ENCODE measurements at places on chromosomes 12 and 14.

- DNase-seq = no peak
Observed at GRCh38 chr14:85178864-85179263, 351.1 kb upstream of the FLRT2 start.

DNA sequence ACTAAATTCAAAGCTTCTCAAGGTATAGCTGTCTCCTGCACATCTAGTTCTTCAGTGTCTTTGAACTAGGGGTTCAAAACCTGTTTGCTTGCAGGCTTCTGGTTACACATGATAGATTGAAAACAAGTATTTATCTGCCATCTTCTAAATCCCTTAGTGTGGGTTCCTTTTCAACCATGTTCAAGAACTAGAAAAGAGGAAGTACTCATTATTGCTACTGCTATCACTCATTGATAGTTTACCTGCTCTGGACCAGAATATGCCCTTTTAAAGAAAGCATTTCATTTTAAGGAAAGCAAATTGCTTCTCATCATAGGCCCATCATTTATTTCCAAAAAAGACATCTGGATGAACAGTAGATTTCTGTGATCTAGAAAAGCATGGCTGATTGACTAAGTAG lies 37.1 kb upstream of the VSX2 start:
- DNase-seq = no peak

DNA sequence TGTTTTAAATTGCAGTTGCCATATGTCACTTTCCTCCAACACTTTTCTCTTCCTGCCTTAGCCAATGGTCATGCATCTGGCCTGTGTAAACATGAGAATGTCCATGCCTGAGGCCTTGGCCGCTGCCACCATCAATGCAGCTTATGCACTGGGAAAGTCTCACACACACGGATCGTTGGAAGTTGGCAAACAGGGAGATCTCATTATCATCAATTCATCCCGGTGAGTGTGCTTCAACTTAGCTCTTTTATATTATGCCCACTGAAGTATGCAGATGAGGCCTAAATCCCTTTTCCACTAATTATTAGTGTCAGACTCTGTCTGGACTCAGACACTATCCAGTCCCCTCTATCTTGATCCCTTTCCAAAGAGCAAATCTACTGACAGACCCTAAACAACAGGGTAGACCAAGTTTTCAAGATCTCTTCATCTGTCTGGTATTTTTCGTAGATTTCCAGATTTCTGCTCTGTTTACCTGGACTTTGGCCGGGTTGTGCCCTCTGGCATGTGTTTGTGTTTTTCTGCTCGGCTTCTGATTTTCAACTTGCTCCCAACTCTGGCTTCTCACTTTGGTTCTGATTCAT lies 23.2 kb downstream of the AMDHD1 start:
- DNase-seq = no peak

DNA sequence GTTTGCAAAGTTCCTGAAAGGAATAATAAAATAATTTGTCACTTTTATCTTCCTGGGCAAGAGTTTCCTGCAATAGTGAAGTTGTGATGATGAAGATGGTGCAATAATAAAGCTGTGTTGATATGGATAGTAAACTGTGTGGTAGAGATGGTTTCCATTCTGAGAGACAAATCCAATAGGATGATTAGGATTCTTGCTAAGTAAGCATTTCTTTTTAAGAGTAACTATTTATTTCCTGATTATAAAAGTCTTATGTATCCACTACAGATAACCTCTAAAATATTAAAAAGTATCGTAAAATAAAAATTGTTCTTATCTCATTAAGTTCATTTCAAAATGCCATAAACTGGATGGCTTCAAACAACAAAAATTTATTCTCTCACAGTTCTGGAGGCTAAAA lies 28.7 kb downstream of the TSPAN11 start:
- no peak for DNase-seq

DNA sequence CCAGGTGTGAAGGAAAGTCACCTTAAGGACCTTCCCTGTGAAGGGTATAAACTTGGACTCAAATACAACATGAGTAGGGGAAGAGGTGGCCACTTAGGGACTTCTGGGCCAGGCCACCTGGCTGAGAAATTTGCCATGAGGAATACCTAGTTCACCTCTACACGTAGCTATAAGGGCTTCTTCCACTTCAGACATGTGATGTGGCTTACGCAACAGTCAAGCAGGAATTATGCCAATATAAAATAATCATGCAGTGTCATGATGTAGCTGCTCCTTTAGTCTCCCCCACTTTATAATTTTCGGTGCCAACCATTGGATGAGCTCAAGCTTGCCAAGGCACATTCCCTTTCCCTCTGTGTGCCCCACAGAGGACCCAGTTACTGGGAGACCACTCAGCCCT lies 166.6 kb upstream of the BCL2L14 start:
- no peak for DNase-seq

GRCh38 chr14:37753459-37753858 lies 158.0 kb downstream of the TTC6 start:
- no peak for DNase-seq

- DNase-seq = peak; percentile 75
Observed at GRCh38 chr14:102568115-102568614, 24.3 kb upstream of the RCOR1 start.

- DNase-seq = no peak
Observed at GRCh38 chr14:88908216-88908615, 83.8 kb downstream of the TTC8 start.

DNA sequence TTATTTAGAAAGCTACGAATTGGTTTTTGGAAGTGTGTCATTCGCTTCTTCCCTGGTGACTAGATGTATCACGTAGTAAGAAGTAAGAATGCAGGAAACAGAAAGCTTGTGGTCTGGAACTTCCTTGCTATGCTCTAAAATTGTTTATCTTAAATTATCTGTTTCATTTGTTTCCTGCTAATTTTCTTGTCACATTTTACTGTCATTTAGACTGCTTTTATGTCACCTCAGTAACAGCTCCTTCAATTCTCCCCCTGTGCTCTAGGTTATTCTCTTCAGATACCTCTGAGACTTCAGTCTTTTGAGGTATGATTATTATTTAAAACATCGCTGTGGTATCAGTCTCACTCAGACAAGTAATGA lies 699 bp upstream of the CD69 start:
- DNase-seq = no peak

DNA sequence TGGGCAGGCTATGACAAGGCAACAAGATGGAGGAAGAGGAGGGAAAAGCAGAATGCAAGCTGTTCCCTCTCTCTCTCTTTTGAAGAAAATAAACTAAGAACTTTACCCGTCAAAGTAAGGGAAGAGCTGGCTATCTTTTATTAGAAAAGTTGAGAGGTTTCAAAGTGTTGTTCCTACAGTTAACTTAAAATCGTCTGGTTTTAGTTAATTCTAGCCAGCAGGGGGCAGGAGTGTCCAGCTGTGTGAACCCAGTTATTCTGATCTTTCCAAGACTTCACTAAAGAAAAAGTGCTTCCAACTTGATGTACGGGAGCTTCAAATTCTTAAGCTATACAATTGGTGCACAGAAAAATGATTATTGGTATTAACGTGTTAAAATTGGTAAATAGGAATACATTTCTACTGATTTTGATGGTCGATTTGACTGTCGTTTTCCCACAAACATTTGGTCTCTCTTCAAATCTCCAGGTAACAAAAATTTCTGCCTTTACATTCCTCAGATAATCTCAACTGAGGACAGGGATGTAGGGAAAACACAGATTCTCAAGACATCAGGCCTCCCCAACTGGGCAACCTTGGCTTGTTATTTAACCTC lies 28.4 kb upstream of the MON2 start:
- no peak for DNase-seq

- DNase-seq = no peak
Observed at GRCh38 chr14:69658664-69659261, 47.4 kb downstream of the SUSD6 start.

- no peak for DNase-seq
Observed at GRCh38 chr12:2492236-2492635, 302.5 kb upstream of the FKBP4 start.

- DNase-seq = no peak
Observed at GRCh38 chr14:34198096-34198495, 247.2 kb upstream of the EGLN3 start.

DNA sequence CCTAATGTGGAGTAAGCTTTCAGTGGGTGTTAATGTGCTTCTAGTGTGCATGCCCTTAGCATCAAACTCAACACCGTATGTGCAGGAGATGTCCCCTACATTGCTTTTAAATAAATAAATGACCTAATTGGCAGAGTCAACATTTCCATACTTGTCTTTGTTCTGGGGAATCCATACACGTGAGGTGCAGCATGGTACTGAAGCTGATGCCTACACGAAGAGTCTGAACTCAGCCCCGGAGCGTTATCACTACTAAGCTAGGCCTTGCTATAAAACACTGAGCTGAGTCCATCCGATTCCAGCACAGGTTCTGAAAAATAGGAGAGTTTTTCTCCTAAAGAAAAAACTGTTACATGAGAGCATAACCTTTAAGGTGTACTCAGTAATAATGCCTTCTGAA lies 125.0 kb upstream of the DYRK2 start:
- DNase-seq = no peak

DNA sequence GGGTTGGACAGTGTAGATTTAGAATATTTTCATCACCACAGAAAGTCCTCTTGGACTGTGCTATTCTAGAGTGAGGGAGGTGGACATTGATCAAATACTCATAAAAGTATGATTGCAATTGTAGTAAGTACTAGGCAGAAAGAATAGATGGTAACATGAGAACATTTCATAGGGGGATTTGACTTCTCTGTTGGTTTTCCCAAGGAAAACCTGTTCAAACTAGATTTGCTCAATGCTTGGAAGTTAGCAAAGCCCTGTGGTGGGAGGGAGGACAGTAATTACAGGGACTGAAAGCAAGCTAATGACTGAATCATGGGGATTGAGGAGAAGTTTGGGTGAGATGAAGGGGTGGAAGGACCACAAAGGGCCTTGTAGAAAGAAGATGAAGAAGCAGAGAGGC lies 24.4 kb upstream of the EID3 start:
- DNase-seq = no peak

DNA sequence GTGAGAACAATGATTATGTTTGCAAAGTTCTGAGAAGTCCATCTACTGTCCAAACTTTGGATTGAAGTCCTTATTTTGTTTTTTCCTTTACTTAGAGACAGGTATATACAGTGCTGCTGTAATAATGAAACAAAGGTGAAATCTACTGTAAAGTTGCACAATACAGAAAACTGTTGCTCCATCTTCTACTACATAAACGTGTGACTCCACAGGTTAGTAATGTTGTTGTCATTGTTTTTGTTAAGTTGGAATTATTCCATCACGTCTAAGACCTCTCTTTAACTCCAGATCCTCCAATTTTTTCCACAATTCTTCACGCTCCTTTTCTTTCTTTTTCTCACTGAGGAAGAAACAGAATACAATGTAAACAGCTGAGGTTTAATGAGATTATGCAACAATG lies 57.0 kb upstream of the GPHB5 start:
- no peak for DNase-seq

All from upper lobe of left lung (tissue), 6 donors.